ENCODE measurements at places on chromosomes 2 and 18.
A peak's percentile ranks its signal among the peaks of the same experiment; 100 is the strongest.

- DNase-seq: no peak
These were observed 27.0 kb upstream of the HK2 start for GRCh38 chr2:74806920-74807319.

DNA sequence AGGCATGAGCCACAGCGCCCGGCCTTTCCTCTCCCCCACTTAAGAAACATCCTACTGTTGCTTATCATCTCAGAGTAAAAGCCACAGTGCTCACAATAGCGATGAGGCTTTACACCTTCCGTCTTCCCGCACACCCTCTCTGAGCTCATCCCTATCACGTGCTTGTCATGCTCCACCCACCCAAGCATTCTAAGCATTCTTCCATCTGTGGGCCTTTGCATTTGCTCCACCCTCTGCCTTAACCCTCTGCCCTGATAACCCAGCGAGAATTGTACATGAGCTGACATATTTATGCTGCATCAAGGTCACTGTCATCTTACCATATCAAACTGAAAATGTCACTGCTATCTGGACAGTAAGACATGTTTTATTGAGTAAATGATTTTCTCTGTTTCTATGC lies 22.6 kb downstream of the FOXI3 start:
- no peak for DNase-seq

- DNase-seq: no peak
These were observed 1.5 kb downstream of the ARPC2 start for GRCh38 chr2:218218268-218219185.

DNA sequence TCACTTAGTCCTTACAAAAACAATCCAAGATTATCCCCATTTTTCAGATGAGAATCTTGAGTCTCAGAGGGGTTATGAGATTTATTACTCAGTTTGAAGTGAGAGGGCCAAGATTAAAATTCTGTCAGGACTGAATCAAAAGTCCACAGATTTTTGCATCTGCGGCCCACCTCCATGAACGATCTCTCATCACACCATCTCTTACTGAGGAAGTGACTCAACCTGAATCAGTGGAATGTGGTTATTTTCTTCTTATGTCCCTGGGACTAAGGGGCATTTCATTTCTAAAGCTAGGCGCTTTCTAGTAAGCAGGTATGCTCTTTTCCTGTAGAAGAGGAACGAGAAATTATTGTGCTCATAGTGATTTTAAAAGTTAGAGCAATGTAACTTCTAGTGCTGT lies 360.3 kb upstream of the SPHKAP start:
- DNase-seq: no peak

GRCh38 chr2:204127238-204127637 lies 190.7 kb downstream of the ICOS start:
- no peak for DNase-seq

DNA sequence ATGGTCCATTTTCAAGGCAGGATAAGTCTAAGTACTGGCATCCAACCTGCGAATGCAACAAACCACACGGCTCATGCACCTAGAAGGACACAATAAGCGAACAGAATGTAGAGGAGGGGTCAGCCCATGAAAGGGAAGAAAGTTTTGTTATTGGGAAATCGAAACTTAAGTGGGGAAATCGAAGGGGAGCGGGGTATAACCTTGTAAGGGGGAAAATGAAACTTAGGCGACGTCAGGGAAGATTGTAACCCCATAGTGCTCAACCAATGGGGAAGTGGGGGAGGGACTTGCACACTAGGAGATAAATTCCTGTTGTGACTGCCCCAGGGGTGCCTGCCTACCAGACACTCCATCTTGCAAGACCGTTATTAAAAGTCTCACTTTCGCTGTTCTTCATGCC lies 15.6 kb upstream of the OTOF start:
- peak; percentile 2 for DNase-seq

DNA sequence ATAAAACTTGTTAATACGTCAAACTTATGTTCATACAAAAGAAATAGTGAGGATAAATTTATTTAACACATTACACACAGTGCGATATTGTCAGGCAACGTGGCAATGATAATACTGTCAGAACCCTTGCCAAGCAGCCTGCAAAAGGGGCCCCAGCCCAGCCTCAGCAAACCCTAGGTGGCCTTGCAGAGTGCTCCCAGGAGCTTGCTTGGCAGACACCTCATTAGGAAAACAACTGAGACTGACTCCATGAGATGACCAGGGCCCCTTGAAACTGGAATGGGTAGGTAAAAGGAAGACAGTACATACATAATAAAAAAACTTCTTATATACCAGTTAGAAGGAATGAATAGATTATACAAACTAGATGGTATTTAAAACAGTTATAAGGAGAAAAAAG lies 136.6 kb upstream of the EPC2 start:
- DNase-seq: no peak

GRCh38 chr2:147353072-147353381 lies 491.8 kb upstream of the ACVR2A start:
- no peak for DNase-seq

GRCh38 chr18:45851161-45851925 lies 25.9 kb downstream of the SIGLEC15 start:
- no peak for DNase-seq

- DNase-seq: no peak
These were observed 338 bp upstream of the THUMPD2 start for GRCh38 chr2:39779341-39779851.

- no peak for DNase-seq
These were observed 318.7 kb downstream of the PDE11A start for GRCh38 chr2:177753682-177754491.

DNA sequence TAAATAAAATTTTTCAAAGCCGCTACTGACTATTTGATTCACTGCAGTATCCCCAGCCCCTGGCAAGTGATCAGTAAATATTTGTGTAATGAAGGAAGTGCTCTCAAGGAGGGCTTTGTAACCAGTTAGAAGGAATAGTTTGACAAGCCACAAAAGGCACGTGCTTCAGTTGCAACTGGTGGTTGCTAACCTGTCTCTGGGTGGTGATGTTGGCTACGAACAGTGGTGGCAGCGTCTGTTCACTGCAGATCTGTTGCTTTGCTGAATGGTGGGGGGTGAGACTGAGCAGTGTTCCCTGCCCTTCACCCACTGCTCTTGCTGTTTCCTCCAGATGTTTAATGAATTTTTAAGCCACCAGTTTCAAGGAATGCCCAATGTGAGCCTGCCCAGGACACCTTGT lies 73.9 kb upstream of the SIX2 start:
- no peak for DNase-seq
